ENCODE measurements at places on chromosomes 4 and X.

DNA sequence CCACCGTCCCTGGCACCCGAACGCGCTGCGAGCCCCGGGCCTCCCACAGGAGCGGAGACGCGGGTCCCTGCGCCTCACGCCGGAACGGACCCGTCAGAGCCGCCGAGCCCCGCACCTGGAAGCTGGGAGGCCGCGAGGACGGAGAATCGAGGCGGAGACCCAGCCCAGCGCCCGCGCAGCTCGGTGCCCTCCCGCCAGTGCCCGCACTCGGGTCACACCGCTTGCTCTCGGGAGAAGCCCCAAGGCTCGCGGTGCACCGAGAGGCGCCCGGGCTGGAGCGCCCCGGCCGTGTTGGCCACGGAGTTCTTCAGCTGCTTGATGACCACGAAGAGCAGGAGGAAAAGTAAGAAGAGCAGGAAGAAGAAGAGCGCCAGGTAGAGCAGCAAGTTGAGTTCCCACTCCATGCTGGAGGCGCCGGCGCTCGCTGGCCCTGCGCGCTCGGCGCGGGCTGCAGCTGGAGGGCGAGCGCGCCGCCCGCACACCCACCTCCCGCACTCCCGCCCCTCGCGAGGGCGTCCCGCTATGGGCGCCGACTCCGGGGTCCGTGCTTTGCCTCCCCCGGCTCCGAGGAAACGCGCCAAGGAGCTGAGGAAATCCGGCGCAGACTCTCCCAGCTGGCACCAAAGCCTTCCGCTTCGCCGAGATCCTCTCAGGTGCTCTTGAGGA, at the start of gene SMIM43:
Gene SMIM43 (minus strand): TSS at position 463 of the 666 bp plus-strand sequence. CDS start 59 bp downstream, at position 404.
- no peak for DNase-seq

DNA sequence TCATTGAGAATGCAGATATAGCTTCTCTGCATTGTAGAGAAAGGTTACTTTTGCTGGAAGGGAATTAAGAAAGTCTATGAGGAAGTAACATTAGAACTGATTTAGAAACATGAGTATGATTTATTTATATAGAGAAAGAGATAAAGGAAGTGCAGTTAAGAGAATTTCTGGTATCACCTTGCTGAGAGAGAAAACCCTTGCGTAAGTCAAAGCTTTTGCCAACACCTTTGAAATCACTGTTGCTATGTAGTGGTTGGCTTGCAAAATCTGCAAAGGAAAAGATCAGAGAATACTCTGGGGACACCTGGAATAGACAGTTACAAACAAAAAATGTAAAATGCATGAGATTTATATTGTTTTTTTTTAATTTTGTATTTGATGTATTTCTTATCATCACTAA, 137.3 kb upstream of the RXFP1 start:
- DNase-seq = no peak

- no peak for DNase-seq
Observed at GRCh38 chr4:144901141-144901540, 196.9 kb downstream of the ANAPC10 start.

- DNase-seq = no peak
Observed at GRCh38 chr4:1203026-1203616, 30.7 kb upstream of the SPON2 start.

- no peak for DNase-seq
Observed at GRCh38 chr4:101042847-101043246, 304.5 kb downstream of the PPP3CA start.

DNA sequence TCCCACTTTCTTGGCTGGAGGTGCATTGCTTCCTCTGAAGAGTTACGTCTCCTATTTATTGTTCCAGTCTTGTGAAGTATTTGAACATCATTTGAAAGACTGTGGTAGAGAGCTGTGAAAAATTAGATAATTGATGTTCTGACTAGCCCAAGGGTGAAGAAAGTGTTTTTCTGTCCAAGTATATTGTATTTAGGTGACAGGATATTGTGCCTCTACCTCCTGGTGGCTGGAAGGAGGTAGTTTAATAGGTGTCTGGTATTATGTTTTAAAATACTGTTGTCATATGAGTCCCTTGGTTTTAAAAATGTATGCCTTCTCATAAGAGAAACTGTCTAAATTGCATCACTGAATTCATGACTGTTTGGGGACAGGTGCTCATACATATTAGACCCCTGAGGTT, 226.0 kb downstream of the SPRY1 start:
- no peak for DNase-seq

DNA sequence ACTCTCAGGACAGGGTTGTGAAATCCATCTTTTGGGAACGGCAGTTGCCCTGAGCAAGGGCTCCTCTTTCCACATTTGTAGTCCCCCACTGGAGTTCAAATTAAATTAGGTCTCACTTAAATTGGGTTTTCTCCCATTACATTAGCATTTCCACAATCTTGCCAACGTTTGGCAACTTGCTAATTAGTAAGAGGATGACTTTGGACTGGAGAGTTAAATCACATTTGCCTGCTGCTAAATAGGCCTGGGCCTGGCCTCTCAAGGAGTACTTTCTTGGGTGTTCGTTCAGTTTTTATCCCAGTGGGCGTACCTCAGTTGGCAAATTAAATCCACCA, 33.8 kb downstream of the TNIP3 start:
- no peak for DNase-seq

DNA sequence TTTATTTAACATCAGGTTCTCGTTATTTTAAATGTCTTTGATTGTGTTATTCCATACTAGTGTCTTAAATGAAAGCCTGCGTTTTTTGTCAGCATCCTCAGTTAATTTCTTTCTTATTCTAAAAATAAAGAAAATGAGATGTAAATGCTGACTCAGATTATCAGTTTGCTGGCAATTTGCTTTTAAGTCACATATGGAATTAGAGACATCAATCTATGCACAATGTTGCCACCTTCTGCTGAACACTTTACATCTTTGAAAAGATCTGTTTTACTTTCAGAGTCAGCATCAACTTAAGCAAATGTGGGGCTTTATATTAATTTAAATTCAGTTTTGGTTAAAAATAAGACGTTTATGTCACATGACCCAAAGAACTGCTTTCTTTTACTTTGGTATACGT, 99.2 kb downstream of the ADGRL3 start:
- no peak for DNase-seq

DNA sequence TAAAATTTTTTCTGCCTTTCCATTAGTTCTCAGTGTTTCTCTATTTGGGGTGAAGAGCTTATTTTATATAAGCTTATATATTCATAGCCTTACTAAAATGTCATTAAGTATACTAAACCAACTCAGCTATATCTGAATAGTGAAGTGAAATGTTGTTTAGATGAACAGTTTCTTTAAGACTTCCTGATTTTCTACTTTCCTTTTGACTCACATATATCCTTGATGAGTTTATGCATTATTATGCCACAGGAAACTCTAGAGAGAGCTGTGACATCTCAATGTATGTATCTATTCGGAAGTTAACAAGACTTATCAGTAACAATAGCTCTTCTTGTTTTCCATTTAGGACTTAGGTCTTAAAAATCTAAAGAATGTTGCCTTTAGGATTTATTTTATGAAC, 1491.8 kb upstream of the IGFBP7 start:
- DNase-seq = no peak

DNA sequence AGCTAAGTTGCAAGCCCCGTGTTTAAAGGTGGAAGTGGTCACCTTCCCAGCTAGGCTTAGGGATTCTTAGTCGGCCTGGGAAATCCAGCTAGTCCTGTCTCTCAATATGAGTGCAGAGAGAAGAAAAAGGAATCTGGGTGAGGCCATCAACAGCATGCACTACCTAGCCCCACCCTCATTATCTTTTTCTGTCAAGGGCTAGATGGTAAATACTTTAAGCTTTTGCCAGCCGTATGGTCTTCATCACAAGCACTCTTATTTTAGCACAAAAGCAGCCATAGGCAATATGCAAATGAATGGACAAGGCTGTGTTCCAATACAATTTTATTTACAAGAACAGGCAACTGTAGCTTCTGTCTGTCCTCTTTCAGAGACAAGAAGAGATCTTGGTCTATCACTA, 282.9 kb downstream of the ZNF674 start:
- no peak for DNase-seq

GRCh38 chr4:54780149-54780495, 122.4 kb downstream of the KIT start:
- no peak for DNase-seq

DNA sequence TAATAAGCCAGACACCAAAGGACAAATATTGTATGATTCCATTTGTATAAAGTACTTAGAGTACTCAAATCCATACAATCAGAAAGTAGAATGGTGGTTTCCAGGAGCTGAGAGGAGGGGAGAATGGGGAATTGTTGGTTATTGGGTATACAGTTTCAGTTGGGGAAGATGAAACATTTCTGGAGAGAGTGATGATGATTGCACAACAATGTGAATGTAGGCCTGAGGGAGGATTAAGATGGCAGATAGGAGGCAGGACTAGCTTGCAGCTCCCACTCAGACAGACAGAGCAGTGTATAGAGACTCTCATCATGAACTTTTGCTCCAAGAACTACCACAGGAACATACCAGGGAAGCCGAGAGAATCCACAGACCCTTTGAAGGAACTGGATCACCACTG, 75.7 kb upstream of the PAK3 start:
- no peak for DNase-seq

DNA sequence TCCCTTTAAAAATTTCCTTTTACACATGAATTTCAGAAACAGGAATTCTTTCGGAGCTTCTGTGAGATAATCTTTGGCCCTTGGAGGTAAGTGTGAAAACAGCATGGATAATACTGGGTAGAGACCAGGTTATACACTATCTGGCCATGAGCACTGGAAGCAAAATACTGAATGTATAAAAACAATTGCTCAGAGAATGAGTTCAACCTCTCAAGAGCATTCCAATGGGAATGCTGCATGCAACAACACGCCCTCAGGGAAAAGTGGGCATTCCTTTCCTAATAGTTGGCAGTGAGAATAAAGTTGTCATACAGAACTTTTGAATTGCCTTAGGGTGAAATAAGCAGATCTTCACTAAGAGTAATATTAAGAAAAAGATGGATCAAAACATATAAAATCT, 574.8 kb upstream of the DIPK2B start:
- DNase-seq = no peak

- no peak for DNase-seq
Observed at GRCh38 chr4:114728426-114728825, 129.8 kb downstream of the UGT8 start.

DNA sequence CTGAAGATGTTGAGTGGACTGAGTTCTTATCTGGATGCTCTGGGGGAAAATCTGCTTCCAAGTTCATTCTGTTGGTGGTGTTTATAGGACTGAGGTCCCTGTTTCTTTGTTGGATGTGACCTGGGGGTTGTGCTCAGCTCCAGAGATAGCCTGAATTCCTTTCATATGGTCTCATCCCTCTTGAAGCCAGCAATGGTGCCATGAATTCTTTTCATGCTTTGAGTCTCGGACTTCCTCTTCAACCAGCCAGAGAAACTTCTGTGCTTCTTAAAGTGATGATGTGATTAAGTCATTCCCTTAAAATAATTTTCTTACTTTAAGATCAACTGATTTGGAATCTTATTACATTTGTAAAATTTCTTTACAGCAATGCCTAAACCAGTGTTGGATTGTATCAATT, 233.8 kb upstream of the UGT8 start:
- DNase-seq = no peak
